Endothelial cell (in vitro differentiated cells): ENCODE measurements at places on chromosomes 4 and X. TPM values are rescaled to one million over a fixed set of nuclear protein-coding genes. Genes with fewer than 3 reads are reported as not detected.

DNA sequence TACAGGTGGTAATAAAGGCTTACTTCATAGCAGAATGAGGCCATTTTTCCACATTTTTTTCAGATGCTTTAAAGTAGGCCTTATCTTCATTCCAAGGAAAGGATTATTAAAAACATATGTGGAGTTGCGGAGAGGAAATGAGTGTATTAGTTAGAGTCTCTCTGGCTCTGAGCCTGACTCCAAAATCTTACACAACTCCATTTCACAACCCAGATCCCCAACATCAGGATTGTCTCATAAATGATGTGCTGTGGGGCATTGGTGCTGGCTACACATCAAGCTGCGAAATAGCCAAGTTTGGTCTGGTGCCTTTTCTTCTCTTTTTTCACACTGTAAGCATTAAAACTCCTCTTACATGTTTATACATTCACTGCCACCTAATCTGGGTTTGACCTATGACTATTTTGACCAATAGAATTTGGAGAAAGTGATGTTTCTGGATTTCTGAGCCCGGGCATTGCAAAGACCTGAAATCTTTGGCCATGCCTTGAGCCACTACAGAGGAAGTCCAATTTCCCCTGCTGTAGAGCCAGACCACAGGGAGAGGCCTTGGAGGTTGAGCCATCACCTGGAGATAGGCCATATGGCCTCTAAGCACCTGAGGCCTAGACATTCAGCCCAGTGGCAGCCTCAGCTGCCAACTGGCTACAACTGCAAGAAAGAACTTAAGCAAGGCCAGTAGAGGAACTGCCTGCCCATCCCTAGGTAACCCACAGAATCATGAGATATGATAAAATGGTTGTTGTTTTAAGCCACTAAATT is 16.7 kb upstream of the SOD3 start:
- H3K4me3 ChIP-seq, result no peak overlapping the region
- H3K36me3 ChIP-seq, result no peaks in the 10 kb centered on the region
- DNase-seq, result no peak
- H3K27me3 ChIP-seq, result no peaks in the 10 kb centered on the region
- no peaks in the 10 kb centered on the region for H3K4me1 ChIP-seq
- no peak overlapping the region for H3K27ac ChIP-seq

WAS gene
- total RNA-seq, result 2.7 TPM

GRCh38 chr4:30912098-30912714 is 192.0 kb downstream of the PCDH7 start:
- H3K27me3 ChIP-seq, result peaks cover 7% of the 10 kb centered on the region
- H3K27ac ChIP-seq, result no peak overlapping the region
- no peak for DNase-seq

- no peaks in the 10 kb centered on the region for H3K36me3 ChIP-seq
- no peak for DNase-seq
- H3K27me3 ChIP-seq, result peaks cover 2% of the 10 kb centered on the region
- H3K4me1 ChIP-seq, result no peaks in the 10 kb centered on the region
- H3K27ac ChIP-seq, result no peak overlapping the region
- no peak overlapping the region for H3K4me3 ChIP-seq
Observed at GRCh38 chr4:39166669-39167068, 15.7 kb upstream of the WDR19 start.

GRCh38 chr4:71293705-71294104 is 45.1 kb upstream of the SLC4A4 start:
- DNase-seq, result no peak
- H3K4me3 ChIP-seq, result no peak overlapping the region
- no peaks in the 10 kb centered on the region for H3K36me3 ChIP-seq
- no peak overlapping the region for H3K27ac ChIP-seq

DNA sequence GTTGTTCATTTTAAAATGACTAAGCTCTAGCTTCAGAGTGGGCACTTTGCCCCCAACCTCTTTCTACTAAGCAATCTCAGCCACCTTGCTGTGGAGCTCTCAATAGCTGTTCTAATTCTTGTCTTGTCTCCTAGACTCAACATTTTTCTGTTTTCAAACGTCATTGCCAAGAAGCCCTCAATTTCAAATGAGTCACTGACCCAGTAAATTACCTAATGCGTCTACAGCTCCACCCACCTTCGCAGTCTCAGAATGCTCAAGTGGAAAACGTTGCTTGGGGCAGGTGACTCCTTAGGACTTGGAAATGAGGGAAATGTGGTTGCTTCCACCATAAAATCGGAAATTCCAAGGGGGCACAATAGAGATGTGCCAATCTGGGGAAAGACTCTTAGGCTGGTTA is 59.0 kb downstream of the ING2 start:
- H3K36me3 ChIP-seq, result no peaks in the 10 kb centered on the region
- no peak overlapping the region for H3K27ac ChIP-seq
- no peak for DNase-seq
- no peak overlapping the region for H3K4me3 ChIP-seq
- H3K4me1 ChIP-seq, result peaks cover 4% of the 10 kb centered on the region
- H3K27me3 ChIP-seq, result peaks cover 2% of the 10 kb centered on the region

- no peaks in the 10 kb centered on the region for H3K36me3 ChIP-seq
- peaks cover 25% of the 10 kb centered on the region for H3K4me1 ChIP-seq
- H3K4me3 ChIP-seq, result no peak overlapping the region
- H3K27ac ChIP-seq, result no peak overlapping the region
Observed at GRCh38 chr4:126369076-126369475, 1054.3 kb downstream of the FAT4 start.

GRCh38 chrX:19846995-19847790 is 40.2 kb downstream of the SH3KBP1 start:
- peaks cover 10% of the 10 kb centered on the region for H3K4me1 ChIP-seq
- H3K36me3 ChIP-seq, result no peaks in the 10 kb centered on the region
- H3K27ac ChIP-seq, result peak overlapping the region; percentile 48
- H3K27me3 ChIP-seq, result no peaks in the 10 kb centered on the region
- no peak for DNase-seq

USP17L27 gene
- not detected for total RNA-seq

- DNase-seq, result no peak
- H3K4me3 ChIP-seq, result no peak overlapping the region
- H3K27me3 ChIP-seq, result no peaks in the 10 kb centered on the region
- peaks cover 18% of the 10 kb centered on the region for H3K4me1 ChIP-seq
- no peaks in the 10 kb centered on the region for H3K36me3 ChIP-seq
Observed at GRCh38 chr4:36329228-36329627, 47.8 kb downstream of the DTHD1 start.

DNA sequence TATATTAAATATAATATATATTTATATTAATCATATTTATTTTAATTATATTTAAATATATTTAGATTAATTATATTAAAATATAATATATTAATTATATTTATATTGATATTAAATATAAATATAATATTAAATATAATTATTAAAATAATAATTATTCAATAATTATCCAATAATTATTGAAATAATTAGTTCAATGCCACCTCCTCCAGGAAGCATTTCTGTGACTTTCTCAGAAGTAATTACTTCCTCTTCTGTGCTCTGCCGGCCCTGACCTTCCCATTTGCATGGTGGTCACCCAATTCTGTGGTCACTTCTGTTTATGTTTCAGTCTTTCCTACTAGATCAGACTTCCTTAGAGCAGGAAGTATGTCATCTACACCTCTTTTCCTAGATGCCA is 45.8 kb downstream of the EVC2 start:
- H3K27ac ChIP-seq, result no peak overlapping the region
- no peak overlapping the region for H3K4me3 ChIP-seq
- no peak for DNase-seq
- no peaks in the 10 kb centered on the region for H3K4me1 ChIP-seq
- peaks cover 19% of the 10 kb centered on the region for H3K36me3 ChIP-seq

DNA sequence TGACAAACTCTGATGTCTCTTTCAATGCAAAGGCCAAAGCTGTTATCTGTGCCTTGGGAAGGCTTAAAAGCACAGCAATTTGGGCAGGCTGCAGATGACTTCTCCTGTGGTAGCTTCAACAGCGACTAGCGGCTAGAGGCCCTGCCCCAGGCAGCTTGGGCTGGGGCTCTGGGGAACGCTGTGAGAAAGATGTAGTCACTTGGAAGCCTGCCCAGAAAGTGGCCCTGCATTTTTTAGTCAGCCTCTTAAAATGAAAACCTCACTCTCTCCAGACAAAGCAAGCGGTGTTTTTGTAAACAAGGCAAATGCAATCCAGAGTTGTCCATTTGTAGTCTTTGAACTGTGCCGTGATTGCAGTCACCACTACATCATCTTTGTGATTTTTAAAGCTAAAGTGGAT is 27.5 kb downstream of the PCYT1B start:
- DNase-seq, result no peak
- H3K36me3 ChIP-seq, result peaks cover 5% of the 10 kb centered on the region
- no peaks in the 10 kb centered on the region for H3K27me3 ChIP-seq
- peaks cover 3% of the 10 kb centered on the region for H3K4me1 ChIP-seq
- H3K27ac ChIP-seq, result no peak overlapping the region

DNA sequence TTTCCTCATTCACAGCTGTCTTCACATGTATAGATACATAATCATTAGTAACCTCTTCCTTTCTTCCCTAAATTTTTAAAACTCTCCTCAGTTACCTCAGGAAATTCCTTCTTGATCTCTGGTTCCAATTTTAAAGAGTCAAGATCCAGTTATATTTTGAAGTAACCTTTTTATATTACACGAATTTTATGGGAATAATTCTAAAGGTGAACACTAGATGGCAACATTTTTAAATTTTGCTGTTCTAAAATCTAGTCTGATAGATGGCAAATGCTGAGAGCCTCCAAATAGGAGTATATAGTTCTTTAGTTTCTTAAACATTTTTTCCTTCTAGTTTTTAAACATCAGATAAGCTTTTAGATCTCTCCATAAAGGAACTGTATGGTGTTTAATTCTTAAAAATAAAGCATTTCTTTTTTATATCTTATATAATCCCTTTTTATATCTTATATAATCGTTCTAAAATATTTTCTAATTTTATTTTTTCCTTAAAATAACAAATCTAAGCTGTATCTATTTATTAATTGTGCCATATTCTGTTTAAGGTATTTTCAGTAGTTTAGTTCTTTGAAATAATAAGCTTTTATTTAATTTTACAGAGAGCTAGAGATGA is 37.9 kb upstream of the PAPSS1 start:
- H3K4me1 ChIP-seq, result peaks cover 4% of the 10 kb centered on the region
- no peak overlapping the region for H3K27ac ChIP-seq
- no peak overlapping the region for H3K4me3 ChIP-seq
- peaks cover 11% of the 10 kb centered on the region for H3K36me3 ChIP-seq
- H3K27me3 ChIP-seq, result no peaks in the 10 kb centered on the region
- no peak for DNase-seq

TBC1D9 gene
- 25.5 TPM for total RNA-seq

DNA sequence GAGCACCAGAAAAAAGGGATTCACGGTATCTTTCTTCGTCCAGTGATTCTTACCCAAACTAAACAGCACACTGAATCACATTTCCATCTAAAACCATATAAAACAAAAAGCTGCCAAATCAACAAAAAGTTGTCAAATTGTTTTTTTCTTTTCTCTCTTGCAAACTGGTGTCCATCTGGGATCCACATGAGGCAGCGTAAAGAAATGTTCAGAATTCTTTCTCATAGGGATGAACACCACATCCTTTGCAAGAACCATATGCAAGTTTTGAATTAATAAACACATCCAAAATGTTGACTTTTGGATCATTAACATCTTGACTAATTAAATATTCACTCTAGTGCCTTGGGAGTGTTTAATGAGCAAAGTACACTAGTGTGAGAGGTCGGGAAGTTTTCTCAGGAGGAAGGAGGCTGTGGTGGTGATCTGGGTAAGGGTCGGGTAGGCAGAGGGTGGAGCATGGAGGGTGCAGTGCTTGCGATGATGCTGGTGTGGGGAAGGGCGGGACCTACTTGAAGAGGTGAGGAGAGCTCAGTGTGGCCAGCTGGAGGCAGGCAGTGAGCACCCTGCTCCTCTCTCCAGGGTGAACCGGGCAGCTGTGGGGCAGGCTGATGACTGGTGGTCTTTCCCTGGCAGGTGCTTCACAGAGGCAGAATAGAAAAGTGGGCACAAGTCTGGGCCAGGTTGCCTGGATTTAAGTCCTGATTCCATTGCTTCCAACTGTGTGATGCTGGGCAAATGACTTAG is 72.8 kb downstream of the NSUN7 start:
- peaks cover 10% of the 10 kb centered on the region for H3K27me3 ChIP-seq
- no peak overlapping the region for H3K27ac ChIP-seq
- H3K4me3 ChIP-seq, result peak overlapping the region; percentile 10

- H3K4me1 ChIP-seq, result no peaks in the 10 kb centered on the region
- no peak for DNase-seq
- no peaks in the 10 kb centered on the region for H3K36me3 ChIP-seq
Observed at GRCh38 chr4:148369919-148370318, 72.3 kb downstream of the NR3C2 start.

DNA sequence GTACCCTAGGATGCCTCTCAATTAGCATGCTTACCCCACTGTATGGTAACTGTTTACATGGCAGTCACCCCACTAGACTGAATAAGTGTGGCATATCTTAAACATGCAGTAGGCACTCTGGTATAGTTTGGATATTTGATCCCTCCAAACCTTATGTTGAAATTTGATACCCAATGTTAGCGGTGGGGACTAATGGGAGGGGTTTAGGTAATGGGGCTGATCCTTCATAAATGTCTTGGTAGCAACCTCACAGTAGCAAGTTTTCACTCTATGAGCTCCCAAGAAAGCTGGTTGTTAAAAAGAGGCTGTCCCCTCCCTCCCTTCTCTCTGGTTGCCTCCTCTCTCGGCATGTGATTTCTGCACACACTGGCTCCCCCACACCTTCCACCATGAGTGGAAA is 10.1 kb downstream of the TMEM150C start:
- peaks cover 3% of the 10 kb centered on the region for H3K36me3 ChIP-seq
- DNase-seq, result no peak
- no peak overlapping the region for H3K4me3 ChIP-seq

- H3K27ac ChIP-seq, result no peak overlapping the region
- H3K4me1 ChIP-seq, result no peaks in the 10 kb centered on the region
- H3K36me3 ChIP-seq, result no peaks in the 10 kb centered on the region
- no peak for DNase-seq
- H3K27me3 ChIP-seq, result no peaks in the 10 kb centered on the region
Observed at GRCh38 chr4:80852061-80852460, 178.4 kb upstream of the BMP3 start.

- DNase-seq, result no peak
- no peak overlapping the region for H3K27ac ChIP-seq
Observed at GRCh38 chr4:180734753-180735432, 1508.3 kb upstream of the TENM3 start.

PAGE2 gene
- total RNA-seq, result not detected

POF1B gene
- not detected for total RNA-seq

ZGRF1 gene
- total RNA-seq, result 15.6 TPM

DNA sequence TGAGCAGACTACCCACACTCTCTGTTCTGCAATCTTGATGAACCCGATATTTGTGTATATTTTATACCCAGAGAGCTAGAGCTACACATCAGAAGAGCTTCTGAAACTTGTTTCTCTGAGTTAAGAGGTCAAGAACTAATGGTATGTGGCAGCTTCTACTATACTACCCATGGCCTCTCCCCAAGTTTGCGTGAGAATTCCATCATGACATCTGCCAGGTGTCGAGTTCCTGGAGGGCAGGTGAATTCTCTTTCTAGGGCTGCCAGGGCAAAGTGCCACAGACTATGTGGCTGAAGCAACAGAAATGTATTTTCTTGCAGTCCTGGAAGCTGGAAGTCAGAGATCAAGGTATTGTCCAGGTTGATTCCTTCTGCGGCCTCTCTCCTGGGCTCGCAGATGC is 4.4 kb downstream of the SORCS2 start:
- no peak overlapping the region for H3K27ac ChIP-seq
- H3K4me1 ChIP-seq, result no peaks in the 10 kb centered on the region
- peaks cover 6% of the 10 kb centered on the region for H3K27me3 ChIP-seq
- H3K4me3 ChIP-seq, result no peak overlapping the region

PWWP3B gene
- 0.21 TPM for total RNA-seq

CSN1S1 gene
- not detected for total RNA-seq
